AML-193 (cell line): ENCODE measurements at places on chromosomes 3 and 15.

GRCh38 chr3:188567478-188568195 lies 413.7 kb downstream of the LPP start:
- DNase-seq = no peak

- DNase-seq = peak; percentile 19
Measured at GRCh38 chr15:73628976-73629797, 4.0 kb downstream of the NPTN start.

DNA sequence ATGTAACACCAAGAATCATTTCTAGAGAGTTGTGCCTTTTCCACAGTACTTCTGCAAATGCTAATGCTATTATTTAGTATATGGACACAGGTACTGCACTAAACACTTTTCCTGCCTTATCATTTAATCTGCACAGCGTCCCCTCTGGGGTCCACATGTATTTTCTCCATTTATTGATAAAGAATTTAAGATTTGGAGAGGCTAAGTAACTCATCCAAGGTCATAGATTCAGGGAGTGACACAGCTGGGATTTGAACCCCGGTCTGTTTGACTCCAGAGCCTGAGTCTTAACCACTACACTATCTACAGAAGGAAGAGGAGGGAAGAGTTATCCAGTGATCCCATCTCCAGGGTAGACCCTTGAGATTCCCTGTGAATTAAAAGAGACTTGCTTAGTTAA lies 24.9 kb upstream of the TPRG1 start:
- no peak for DNase-seq

- DNase-seq = no peak
Measured at GRCh38 chr15:66588971-66589370, 23.2 kb upstream of the LCTL start.

DNA sequence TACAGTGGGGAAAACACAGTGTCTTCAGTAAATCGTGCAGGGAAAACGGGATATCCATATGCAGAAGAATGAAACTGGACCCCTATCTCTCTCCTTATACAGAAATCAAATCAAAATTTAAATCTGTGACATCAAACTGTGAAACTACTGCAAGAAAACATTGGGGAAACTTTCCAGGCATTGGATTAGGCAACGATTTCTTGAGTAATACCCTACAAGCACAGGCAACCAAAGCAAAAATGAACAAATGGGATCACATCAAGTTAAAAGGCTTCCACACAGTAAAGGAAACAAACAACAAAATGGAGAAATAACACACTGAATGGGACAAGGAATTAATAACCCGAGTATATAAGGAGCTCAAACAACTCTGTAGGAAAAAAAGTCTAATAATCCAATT lies 165.3 kb downstream of the PLCL2 start:
- no peak for DNase-seq
